ENCODE measurements at places on chromosomes 2 and 18.

DNA sequence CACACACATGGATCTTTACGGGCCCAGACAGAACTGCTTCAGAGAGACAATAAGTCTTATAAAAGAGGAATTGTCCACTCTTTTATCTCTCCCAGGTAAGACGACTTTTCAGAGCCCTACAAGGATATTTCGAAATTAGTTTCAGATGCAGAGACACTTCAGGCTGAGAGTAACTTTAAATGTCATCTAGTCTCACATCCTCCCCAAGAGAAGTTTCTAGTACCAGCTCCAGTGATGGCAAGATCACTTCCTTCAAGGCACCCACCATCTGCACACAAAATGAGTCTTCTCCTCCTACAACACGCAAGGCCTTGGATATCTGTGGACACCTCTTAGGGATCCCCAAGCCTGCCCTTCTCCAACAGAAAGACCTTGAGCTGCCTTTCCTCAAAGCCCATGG, 39.0 kb upstream of the KLHL29 start:
- no peak for DNase-seq

- DNase-seq, result no peak
Observed at GRCh38 chr2:67544286-67544685, 147.2 kb downstream of the ETAA1 start.

GRCh38 chr2:47512581-47513083, 109.7 kb downstream of the MSH2 start:
- DNase-seq, result no peak

- DNase-seq, result no peak
Observed at GRCh38 chr18:76054156-76054555, 440.9 kb downstream of the ZNF516 start.

DNA sequence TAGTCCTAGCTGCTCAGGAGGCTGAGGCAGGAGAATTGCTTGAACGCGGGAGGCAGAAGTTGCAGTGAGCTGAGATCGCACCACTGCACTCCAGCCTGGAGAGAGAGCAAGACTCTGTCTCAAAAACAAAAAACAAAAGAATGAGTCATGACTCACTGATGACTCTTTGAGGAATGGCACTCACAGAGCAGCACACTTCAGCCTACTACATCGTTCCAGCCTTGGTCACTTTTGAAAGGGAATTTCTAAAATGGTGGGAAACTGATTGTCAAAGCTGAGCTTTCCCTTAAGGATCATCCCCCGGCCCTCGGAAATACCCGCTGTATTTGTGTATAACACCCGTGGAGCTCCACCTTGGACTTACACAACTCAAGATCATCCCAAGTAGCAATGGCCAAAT, 217.3 kb upstream of the HS6ST1 start:
- DNase-seq, result peak; percentile 80

DNA sequence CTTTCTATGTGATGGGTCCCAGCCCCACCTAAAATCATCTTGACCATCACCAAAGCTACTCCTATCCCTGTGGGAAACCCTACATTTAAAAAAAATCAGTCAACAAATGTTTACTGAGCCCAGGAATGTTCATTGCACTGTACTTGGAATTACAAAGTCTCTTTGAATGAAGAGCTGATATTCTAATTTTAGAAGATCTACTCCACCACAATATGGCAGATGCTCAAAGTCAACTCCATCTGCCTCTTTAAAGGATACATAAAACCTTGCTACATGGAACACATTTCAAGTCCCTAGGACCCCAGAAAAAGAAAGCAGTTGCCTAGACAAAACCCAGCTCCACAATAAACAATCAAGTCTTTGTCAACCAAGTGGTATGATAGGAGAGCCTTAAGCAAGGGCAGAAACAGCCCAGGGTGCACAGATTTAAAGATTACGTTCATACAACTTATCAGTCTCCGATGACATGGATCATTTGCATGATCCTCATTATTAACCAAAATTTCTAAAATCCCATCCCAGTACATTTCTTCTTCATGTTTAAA, 234.3 kb upstream of the ACVR2A start:
- no peak for DNase-seq

Measured in AG10803 (cell line).